ENCODE measurements at places on chromosomes 7 and 10.

DNA sequence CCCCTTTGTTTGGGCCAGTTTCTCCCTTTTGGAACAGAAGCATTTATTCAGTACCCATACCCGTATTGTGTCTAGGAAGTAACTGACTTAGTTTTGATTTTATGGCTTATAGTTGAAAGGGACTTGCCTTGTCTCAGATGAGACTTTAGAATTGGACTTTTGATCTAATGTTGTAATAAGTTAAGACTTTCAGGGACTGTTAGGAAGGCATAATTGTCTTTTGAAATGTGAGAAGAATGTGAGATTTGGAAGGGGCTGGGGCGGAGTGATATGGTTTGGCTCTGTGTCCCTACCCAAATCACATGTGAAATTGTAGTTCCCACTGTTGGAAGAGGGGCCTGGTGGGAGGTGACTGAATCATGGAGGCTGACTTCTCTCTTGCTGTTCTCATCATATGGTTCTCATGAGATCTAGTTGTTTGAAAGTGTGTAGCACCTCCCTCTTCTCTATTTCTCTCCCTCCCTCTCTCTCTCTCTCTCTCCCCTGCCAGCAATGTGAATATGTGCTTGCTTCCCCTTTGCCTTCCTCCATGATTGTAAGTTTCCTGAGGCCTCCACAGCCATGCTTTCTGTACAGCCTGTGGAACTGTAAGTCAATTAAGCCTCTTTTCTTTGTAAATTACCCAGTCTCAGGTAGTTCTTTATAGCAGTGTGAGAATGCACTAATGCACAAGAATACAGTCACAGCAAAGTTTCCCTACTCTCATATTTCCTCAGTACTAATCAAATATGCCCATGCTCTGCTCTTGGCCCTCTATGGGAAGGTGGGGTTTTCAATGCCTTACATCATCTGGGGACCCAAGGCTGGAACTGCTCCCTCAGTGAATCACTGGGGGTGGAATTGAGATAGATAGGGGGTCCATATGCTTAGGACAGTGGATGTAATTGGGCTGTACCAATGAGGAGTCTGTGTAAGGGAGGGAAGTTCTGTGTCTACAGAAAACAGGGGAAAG is 17.2 kb upstream of the AKR1C1 start:
- DNase-seq = no peak

- DNase-seq = no peak
Measured at GRCh38 chr7:18467011-18467410, 28.5 kb upstream of the HDAC9 start.

GRCh38 chr10:30970760-30971460 is 60.8 kb downstream of the ZNF438 start:
- DNase-seq = no peak

DNA sequence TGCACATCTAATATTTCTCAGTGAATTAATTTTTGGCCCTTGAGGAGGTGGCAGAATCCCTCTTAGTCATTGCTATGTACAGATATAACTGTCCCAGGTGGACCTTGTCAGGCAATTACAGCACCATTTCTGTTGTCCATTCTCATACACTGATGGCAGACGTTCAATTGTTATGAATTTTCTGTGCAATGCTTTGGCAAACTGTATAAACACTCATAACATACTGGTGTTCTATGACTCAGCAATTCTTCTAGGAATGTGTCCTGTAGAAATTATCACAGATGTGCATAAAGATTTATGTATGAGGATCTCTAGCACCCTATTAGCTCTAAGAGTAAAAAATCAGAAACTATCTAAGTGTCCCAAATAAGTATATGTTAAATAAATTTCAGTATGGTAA is 80.8 kb downstream of the DNAJB9 start:
- no peak for DNase-seq

GRCh38 chr10:128848810-128849209 is 618.2 kb upstream of the MGMT start:
- no peak for DNase-seq

GRCh38 chr10:132554053-132554990 is 16.7 kb downstream of the INPP5A start:
- no peak for DNase-seq

GRCh38 chr10:80530816-80531215 is 6.9 kb upstream of the SH2D4B start:
- no peak for DNase-seq

GRCh38 chr10:9926003-9926402 is 1091.7 kb upstream of the CELF2 start:
- no peak for DNase-seq
